ENCODE measurements at places on chromosomes 12 and 14. TPM values are rescaled to one million over a fixed set of nuclear protein-coding genes. Genes with fewer than 3 reads are reported as not detected.

The ENDOU gene
- polyA plus RNA-seq, result 0.06 TPM

The CD163 gene
- not detected for polyA plus RNA-seq

The ACSM4 gene
- not detected for polyA plus RNA-seq

DNA sequence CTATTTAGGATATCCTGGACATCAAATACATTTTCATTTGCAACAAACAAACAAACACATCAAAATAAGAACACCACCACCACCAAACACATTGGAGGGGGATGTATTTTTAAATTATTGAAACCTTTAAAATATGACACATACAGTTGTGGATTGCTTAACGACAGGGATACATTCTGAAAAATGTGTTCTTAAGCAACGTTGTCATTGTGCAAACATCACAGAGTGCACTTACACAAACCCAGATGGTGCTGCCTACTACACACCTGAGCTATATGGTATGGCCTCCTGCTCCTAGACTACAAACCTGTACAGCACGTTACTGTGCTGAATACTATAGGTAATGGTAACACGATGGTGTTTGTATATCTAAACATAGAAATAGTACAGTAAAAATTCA lies 19.4 kb downstream of the PYGL start:
- no peak for DNase-seq

GRCh38 chr12:105275997-105276733 lies 40.2 kb upstream of the APPL2 start:
- DNase-seq, result no peak

DNA sequence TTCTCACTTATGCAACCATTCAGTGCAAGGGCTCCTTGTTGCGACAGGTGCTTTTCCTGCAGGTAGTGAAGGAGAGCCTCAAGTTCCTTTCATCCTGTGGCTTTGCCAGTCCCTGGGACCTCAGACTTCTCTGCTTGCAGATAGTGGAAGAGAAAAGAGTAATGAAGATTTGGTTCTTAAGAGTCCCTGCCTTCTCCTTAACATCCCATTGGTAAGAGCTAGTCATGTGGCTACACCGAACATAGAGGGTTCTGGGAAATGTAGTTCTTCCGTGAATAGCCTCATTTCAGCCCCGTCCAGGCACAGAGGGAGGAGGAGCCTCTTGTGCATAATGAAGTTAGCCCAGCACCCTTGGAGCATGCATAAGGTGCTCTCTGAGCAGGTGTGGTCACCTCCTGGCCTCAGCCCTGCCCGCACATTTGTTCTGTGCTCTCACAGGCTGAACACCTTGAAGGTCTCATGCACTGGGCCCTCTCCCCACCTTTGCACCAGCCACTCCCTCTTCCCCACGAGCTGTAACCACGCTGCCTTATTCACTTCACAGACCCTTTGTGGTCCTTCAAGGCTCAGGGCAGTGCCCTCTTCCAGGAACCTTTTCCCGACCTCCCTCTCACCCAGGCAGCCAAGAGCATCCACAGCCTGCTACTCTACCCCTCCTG lies 134.0 kb downstream of the BCL11B start:
- no peak for DNase-seq

DNA sequence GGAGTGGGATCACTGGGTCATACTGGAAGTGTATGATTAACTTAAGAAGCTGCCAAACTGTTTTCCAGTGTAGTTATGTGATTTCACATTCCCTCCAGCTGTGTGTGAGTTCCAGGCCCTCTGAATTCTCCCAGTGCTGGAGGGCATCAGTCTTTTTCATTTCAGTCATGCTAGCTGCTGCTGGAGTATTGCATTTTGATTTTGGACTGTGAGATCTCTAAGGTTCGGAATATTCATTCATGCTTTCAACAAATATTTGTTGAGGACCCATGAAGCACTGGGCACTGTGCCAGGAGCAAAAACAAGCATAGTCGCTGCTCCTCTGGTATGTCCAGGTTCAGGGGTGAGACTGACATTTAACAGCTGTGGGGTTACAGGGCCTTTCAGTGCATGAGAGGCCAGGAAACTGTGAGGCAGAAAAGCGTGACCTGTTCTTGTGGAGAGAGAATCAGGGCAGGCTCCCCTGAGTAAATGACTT lies 133.2 kb downstream of the SCARB1 start:
- DNase-seq, result no peak
